ENCODE measurements at places on chromosomes 2 and 18. TPM values are rescaled to one million over a fixed set of nuclear protein-coding genes. Genes with fewer than 3 reads are reported as not detected.

TGFA gene
- 0.38 TPM for total RNA-seq

MOCOS gene
- 1.6 TPM for total RNA-seq

POTEC gene
- not detected for total RNA-seq

GAL3ST2 gene
- not detected for total RNA-seq

KIF3C gene
- 17.9 TPM for total RNA-seq

LIPG gene
- 48.0 TPM for total RNA-seq

TUBB6 gene
- total RNA-seq = 1,207 TPM

ATP8B1 gene
- total RNA-seq = 67.3 TPM

SP140 gene
- not detected for total RNA-seq

C2orf81 gene
- 0.19 TPM for total RNA-seq

TET3 gene
- 5.7 TPM for total RNA-seq

STK17B gene
- total RNA-seq = 13.3 TPM

OTX1 gene
- total RNA-seq = 0.28 TPM

SCN2A gene
- under 0.01 TPM for total RNA-seq

CLEC4F gene
- total RNA-seq = not detected

SALL3 gene
- total RNA-seq = not detected

GPR75 gene
- total RNA-seq = 1.3 TPM

NDUFAF7 gene
- 15.4 TPM for total RNA-seq

SH2D6 gene
- total RNA-seq = 0.28 TPM

OR6B2 gene
- not detected for total RNA-seq

TEKT4 gene
- total RNA-seq = not detected

UGT1A8 gene
- not detected for total RNA-seq

SKA1 gene
- 15.0 TPM for total RNA-seq

GULP1 gene
- total RNA-seq = 35.5 TPM

SNED1 gene
- total RNA-seq = 23.2 TPM

LIMS2 gene
- total RNA-seq = 22.1 TPM

NTSR2 gene
- total RNA-seq = not detected

ARHGEF4 gene
- total RNA-seq = 0.09 TPM

CHPF gene
- 0.72 TPM for total RNA-seq

NEUROD1 gene
- not detected for total RNA-seq
